ENCODE measurements at places on chromosomes 12 and 14.

- DNase-seq: no peak
Measured at GRCh38 chr12:30599608-30600007, 96.1 kb downstream of the IPO8 start.

- DNase-seq: no peak
Measured at GRCh38 chr12:70556179-70556869, 80.9 kb downstream of the PTPRB start.

- DNase-seq: no peak
Measured at GRCh38 chr12:2250797-2251196, 198.0 kb downstream of the CACNA1C start.

DNA sequence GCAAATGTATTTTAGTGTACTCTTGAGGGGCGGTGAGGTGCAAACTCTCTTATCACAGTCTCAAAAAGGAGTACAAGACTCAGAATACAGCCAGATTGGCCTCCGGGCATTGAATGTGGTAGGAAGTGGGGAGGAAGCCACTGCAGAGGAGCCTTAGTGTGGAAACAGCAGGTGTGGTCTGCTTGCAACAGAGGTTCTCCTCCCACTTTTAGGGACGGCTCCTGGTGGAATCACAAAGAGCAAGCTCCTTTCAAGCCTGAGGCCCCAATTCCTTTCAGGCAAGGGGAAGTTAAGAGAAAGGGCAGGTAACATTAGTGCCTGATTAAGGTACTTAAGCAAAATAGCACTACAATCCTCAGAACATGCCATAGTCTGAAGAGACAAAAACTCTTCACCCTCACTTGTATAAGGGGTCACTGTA, 23.7 kb upstream of the SLC2A3 start:
- no peak for DNase-seq

- no peak for DNase-seq
Measured at GRCh38 chr14:61476754-61477410, 155.5 kb downstream of the PRKCH start.

GRCh38 chr12:114481200-114481535, 75.2 kb upstream of the TBX5 start:
- DNase-seq: no peak

DNA sequence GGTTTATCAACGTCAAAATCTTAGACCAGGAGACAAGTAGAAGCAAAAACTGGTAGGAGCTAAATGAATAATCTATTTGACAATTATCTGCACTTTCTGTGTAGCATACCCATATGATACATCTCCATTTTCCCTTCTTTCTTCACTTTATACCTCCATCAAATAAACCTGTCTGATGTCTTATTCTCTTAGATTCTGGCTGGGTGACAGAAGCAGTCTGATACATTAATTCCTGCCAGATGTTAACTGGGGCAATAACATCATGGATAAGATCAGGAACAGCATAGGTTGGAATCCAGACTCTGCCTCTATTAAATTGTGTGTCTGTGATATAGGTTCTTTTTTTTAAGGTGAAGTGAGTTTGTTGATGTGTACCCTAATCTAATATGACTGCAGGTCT, 11.7 kb upstream of the RERG start:
- no peak for DNase-seq

GRCh38 chr12:30438601-30439041, 257.0 kb downstream of the IPO8 start:
- no peak for DNase-seq

- peak; percentile 18 for DNase-seq
Measured at GRCh38 chr12:106841510-106842302, 67.2 kb downstream of the RIC8B start.

DNA sequence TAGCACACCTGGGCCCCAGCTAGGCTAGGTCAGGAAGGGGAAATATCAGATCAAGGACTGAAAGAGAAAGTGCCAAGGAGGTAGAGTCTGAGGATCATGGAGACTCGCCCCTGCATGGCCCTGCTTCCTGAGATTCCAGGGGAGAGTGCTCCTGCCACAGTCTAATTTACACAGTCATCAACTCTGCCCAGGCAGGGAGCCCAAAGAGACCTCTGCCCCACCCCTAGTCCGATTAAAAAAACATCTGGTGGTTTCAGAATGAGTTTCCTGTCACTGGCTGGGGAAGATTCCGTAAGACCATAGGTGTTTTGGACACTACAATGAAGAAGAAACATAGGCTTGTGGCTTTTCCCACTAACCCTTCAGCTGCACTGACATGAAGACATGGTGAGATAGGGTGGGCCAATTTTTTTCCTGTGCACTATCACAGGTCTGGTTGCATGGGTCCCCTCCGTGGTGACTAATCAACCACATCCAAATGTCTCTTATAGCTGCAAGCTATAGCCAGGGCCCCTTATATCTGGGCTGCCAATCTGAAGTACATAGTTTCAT, 31.5 kb upstream of the GZMB start:
- no peak for DNase-seq

DNA sequence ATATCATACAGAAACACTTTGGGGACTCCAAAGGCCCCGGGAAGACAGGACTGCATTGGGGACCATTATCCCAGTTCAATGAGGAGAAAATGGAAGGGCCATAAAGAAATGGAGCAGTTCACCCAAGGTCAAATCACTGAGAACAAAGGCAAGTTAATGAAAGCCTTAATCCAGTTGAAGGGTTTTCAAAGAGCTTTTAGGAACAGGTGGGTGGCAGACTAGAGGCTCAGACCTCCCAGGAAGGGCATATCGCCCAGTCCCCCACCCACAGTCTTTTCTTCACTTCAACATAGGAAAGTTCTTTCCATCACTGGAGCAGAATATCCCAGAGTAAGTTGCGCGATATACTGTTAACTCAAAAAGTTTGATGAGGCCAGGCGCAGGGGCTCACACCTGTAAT, 136.1 kb upstream of the CCND2 start:
- no peak for DNase-seq

DNA sequence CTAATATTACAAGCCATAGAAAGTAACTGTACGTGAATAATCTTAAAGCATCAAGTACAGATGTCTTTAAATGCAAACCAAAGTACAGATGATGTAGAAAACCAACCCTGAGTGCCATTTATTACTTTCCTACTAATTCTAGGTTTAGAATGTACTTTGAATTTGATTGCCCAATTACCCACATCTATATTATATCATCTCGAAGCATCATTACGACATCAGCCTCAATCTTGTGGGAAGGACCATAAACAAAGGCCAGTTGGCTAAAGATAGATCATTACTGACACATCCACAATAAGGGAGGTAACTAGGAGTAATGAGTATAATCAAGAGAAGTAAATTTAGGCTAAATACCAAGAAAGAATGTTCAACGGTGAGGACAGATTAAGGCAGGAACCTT, 478.9 kb downstream of the BCAT1 start:
- no peak for DNase-seq

DNA sequence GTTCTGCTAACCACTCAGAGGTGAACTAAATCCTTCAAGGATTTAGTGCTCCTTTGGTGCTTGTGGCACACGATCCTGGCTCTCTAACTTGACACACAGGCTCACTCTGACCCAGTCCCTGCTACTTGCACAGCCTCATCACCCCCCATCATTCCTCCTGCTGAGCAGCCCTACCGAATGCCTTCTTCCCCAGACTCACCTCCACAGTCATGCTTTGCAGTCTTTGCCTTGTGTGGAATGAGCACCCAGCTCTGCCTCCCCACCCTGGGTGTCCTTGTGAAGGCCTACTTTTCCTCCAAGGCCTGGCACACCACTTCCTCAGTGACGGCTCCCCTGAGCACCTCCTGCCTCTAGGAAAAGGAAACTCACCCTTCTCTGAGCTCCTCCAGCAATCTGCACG, 7.9 kb upstream of the TINF2 start:
- DNase-seq: no peak

DNA sequence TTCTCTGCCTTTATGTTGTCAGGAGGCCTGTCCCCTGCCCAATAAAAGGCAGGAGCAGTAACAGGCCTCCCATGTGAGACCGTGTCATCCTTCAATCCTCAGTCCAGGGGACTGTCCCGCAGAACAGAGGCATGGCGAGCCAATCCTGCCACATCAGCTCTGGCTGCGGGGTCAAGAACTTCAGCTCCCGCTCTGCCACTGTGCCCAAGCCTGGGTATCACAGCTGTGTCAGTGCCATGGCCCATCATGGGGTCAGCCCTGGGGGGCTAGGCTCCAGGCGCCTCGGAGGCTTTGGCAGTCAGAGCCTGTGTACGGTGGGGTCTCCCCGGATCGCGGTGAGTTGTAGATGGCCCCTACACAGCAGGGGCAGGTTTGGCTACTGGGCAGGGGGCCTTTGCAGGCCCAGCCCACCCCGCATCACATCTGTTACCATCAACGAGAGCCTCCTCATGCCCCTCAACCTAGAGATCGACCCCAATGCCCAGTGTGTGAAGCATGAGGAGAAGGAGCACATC, 19.9 kb upstream of the KRT83 start:
- no peak for DNase-seq

GRCh38 chr14:25108959-25109358, 59.0 kb upstream of the STXBP6 start:
- DNase-seq: no peak

DNA sequence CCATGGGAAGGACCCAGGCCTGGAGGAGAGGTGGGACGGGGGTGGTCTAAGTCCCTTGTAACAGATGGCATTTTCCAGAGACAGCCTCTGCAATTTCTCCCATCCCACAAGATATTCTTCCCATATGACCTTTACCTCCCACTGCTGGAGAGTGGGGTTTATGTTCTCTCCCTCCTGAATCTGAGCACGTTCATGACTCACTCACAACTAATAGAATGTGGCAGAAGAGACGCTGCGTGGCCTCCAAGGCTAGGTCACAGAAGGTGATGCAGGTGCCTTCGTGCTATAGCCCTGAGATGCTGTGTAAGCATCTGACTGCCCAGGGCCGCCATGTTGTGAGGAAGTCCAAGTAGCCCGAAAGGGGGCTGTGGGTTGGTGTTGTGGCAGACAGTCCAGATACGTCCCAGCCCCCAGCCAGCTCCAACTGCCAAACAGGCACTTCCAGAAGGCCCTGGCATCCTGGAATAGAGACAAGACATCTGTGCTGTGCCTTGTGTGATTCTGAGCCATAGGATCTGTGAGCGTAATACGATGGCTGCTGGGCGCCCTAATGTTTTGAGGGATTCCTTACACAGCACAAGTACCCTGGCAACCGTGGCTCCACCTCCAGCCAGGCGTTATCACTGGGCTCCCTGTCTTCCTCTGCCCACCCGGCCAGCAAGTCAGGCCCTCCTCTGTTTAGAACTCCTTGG, 56.1 kb upstream of the NCOR2 start:
- DNase-seq: no peak

GRCh38 chr12:59194794-59195193, 274.5 kb upstream of the LRIG3 start:
- no peak for DNase-seq

GRCh38 chr12:71297930-71298329, 140.1 kb upstream of the TSPAN8 start:
- no peak for DNase-seq

Data from T-helper 9 cell (primary cell).